ENCODE measurements at places on chromosomes 12 and 14.
A peak's percentile ranks its signal among the peaks of the same experiment; 100 is the strongest.

DNA sequence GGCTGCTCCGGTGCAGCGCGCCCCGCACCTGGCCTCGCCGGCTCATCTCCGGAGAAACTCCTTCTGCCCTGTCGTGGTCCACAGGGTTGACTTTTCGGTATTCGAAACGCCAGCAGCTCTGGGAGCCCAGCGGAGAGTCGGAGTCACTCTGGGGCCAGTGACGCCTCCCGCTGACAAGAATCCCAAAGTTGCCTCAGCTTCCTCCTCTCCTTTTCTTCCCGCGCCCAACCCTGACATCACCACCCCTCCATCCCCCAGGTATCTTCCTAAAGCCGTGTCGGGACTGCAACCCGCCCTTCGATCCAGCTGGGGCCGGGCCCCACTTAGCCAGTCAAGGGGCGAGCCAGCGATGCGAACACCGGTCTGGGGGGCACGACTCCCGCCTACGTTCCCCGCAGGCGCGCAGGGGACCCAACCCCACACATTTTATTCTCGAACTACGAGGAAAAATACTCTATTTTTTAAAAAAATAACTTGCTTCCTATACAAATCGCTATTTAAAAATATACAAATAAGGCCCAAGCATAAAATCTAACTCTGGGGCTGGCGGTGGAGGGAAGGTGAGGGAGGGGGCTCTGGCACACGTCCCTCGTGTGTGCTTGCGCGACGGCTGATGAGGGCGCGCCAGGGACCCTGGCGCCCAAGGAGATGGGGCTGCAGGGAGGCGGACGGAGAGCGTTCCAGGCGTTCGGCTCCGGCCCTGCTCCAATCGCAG is 2.1 kb downstream of the NKX2-8 start:
- DNase-seq, result no peak

- no peak for DNase-seq
These were observed 78.5 kb downstream of the ADGRD1 start for GRCh38 chr12:131032082-131032750.

DNA sequence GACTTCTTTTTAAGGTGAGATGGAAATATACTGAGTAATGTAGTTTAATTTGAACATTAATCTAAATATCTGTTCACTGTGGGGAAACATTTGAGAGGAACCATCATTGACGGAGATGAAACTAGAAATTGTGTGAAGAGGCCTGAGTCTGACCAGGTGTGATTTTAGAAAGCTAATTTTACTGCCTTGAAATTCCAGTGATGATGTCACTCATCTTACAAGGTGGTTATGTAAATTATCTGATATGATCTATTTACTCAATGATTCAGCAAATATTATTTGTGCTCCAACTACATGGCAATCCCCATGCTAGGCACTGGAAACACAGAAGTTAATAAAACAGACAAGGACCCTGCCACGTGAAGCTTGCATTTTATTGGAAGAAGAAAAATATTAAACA is 435.7 kb upstream of the DCN start:
- no peak for DNase-seq

DNA sequence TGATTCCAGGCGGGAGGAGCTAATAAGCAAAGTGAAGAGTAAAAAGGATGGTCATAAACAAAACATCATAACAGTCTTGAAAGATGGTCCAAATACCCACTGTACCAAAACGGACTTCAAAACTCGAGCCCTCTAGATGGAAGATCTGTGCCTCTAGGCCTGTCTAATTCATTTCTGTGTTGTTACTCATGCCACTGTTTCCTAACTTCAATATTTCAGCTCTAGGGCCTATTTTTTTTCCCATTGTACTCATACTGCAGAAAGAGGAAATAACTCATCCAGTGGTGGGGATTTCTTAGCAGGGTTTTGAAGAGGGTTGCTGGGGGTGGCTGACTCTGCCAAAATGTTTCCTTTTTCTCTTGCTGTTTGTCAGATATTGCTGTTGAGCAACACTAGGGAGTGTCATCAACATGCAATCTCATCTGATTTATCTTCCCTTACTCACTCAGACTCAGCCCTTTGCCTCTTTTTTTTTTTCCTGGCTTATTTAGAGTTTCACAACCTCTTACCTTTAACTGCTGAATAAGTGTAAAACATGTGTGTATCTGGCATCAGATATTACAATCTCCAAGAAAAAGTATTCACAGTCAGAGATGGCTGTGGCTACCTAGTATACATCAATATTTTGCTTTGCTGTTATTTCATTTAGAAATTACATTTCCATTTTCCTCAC is 189.6 kb downstream of the DUSP6 start:
- peak; percentile 73 for DNase-seq

GRCh38 chr12:69879007-69879960 is 54.3 kb downstream of the MYRFL start:
- no peak for DNase-seq

- DNase-seq, result no peak
These were observed 7.3 kb upstream of the ITFG2 start for GRCh38 chr12:2805143-2805520.

GRCh38 chr14:89899291-89899690 is 55.2 kb downstream of the EFCAB11 start:
- DNase-seq, result no peak

DNA sequence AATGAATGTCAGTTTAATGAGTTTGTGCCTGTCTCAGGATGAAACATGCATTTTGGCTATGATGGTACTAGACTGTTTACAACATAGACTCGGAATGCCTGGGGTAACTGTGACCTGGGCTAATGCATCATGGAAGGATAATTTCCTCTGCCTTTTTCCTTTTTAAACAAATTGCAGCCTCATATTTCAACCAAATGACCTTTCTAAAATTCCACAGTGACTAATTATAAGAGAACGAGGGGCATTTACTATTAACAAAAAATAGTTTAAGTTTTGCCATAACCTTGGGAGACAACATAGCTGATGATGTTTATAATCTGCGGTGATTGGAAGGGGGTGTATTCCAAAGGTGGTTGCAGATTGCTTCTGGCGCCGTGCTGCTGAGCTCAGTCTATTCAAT is 1140.5 kb downstream of the GALC start:
- DNase-seq, result no peak

- no peak for DNase-seq
These were observed 9.6 kb upstream of the IFI27L2 start for GRCh38 chr14:94139006-94139405.

DNA sequence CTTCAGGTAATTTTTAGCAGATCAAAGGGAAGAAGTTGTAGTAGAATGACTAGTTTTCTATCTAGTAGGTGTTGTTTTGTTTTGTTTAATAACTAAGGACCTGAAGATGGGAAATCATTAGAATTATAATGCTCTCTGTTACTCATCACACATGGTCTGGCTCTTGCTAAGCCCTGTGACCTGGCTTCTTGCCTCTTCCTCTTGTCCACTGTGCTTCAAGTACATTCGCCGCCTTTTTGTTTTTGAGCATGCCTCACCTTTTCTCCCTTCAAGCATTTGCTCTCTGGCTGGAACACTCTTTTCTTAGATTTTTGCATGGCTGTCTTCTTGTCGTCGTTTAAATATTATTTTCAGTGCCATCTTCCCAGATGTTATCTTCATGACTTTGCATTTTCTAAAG is 47.7 kb downstream of the DAAM1 start:
- DNase-seq, result no peak

DNA sequence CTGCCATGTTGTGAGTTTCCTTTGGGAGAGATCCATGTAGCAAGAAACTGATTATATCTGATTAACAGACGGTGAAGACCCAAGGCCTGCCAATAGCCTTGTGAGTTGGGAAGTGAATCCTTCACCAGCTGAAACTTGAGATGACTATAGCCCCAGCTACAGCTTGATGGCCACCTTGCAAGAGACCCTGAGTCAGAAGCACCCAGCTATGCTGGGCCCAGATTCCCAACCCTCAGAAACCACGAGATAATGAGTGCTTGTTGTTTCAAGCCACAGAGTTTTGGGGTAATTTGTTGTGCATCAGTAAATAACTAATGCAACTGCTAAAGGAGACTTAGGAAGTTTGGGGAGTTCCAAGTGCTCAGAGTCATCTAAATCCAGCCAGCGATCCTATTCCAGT is 80.3 kb downstream of the AVPR1A start:
- DNase-seq, result no peak

DNA sequence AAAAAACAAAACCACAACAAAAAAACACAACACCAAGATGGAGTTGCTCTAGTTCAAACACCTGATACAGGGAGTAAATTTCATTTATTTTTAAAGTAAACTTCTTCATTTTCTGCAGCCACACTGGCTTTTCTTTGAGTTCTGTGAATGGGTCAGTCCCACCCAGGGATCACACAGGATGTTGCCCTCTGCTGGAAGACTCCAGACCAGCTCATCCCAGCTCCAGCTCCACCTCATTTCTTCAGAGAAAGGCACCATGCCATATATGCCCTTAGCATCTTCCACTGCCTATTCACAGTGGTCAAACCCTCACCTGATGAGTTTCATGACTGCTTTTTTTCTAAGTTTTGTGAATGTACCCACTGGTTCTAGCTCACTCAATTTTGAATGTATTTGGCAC is 8.0 kb downstream of the GLIPR1 start:
- DNase-seq, result no peak

DNA sequence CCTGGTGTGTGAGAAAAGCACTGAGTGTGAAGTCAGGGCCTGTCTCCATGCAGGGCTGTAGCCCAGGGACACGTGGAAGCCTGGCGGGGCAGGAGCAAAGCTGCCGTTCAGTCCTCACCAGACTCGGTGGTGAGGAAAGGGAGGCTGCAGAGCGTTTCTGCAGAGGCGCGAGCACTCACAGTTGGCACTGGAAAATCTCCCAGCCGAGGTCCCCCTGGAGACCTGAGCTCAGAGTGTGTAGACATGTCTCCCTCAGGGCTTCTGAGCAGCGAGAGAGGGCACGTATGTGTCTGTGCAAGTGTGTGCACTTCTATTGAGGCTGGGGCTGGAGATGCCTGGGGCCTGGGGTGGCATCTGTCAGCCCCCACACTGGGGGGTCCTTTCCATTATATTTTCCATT is 11.0 kb upstream of the HHIPL1 start:
- DNase-seq, result no peak

DNA sequence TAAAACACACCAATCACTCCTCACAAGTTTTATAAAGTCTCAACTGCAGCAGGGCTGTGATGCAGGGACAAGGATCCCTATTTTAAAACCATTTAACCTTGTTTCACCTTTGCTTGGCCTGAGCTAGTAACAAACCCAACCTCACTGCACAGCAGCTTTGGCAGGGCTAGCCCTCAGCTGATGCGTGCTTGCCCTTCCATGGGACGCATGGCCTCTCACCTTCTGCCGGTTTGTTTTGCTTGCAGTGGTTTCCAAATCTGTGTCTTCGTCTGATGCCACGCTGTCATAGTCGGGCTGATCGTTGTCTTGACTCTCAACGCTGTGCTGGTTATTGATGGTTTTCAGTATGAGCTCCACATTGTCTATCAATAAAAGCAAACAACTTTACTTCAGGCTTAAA is 43.3 kb downstream of the GIT2 start:
- no peak for DNase-seq

DNA sequence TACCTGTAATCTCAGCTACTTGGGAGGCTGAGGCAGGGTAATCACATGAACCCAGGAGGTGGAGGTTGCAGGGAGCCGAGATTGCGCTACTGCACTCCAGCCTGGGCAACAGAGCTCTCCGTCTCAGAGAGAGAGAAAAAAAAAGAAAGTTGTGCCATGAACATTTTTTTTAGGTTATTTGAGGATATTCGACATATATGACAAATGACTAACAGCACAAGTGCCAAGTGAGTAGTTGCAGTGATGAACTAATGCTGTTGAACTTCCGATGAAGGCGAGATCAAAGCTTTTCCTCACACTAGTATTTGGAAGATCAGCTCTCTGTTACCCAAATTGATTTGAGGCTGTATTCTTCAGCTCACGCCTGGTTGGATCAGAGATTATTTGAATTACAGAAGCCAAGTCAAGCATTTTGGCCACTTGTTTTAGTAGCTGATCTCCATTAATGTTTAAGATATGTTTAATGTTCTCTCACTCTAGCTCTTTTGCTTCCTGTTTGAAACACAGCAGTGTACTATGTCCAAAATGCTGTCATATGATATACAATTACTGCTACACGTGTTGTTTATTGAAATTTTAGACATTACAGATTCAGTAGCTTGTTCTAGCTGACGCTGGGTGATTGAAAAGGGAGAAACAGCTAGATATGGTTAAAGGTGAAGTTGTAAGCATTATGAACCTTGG is 43.4 kb downstream of the WDR20 start:
- no peak for DNase-seq

DNA sequence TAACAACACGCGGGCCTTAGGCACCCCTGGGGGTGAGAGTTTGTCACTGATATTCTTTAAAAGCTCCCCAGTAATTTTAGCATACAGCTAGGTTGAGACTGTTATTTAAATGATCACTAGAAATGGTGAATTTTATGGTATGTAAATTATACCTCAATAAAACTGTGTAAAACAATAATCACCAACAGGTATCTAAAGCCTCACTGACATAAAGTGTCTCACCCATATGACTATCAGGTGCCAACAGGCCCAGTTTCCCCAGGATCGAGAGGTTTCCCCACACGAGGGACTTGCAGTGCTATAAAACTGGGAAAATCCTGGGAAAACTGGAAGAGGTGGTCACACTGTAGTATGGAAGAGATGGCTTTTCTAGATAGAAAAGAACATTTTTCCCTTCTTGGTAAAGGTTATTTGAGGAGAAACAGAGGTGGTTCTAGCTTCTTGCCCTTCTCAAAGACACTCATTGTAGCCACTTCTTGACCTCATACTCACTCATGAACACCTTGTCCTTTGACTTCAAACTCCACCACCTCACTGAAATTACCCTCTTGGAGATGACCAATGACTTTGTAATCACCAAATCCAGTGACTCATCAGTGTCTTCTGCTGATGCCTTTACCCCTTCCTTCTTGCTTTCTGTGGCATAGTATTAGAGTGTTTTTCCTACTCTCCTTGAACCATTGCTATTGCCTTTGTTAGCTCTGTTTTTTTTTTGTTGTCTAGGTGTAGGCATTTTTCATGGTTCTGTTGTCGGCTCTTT is 24.8 kb upstream of the NUBPL start:
- DNase-seq, result no peak

DNA sequence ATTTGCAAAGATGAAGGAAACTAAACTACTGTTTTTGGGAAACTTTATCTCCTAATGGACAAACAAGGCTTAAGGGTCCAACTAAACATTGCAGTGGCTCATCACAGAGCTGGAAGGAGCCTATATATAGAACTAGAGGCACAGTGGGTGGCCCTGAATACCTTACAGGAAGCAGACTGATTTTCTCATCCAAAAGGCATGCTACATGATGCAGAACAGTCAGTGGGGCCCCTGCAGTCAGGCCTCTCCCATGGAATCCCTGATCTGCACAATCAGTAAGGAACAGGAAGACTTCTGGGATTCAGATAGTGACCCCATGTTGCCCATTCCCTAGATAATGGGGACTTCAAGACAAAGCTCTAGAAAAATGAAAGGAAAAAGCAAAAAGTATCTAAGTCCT is 1.9 kb upstream of the LLPH start:
- DNase-seq, result no peak

- no peak for DNase-seq
These were observed 34.9 kb upstream of the CERS5 start for GRCh38 chr12:50201987-50202521.

Measured in stimulated activated CD8-positive, alpha-beta memory T cell treated with anti-CD3 and anti-CD28 coated beads, Interleukin-7, amount 100 ng/mL, for 48 hours (primary cell).